ENCODE measurements at places on chromosomes 12 and 14. TPM values are rescaled to one million over a fixed set of nuclear protein-coding genes. Genes with fewer than 3 reads are reported as not detected.

Gene HAL
- 0.12 TPM for polyA plus RNA-seq

Gene PRH2
- 0.16 TPM for polyA plus RNA-seq

Gene PTPRO
- 0.44 TPM for polyA plus RNA-seq

Gene TSPAN8
- polyA plus RNA-seq, result not detected

Gene RGS6
- polyA plus RNA-seq, result 0.33 TPM

Gene OR10AD1
- not detected for polyA plus RNA-seq

Gene NR4A1
- 36.0 TPM for polyA plus RNA-seq

Gene MMP17
- polyA plus RNA-seq, result 55.7 TPM

Gene KRT6C
- polyA plus RNA-seq, result not detected
